ENCODE measurements at places on chromosomes 12 and 14. TPM values are rescaled to one million over a fixed set of nuclear protein-coding genes. Genes with fewer than 3 reads are reported as not detected.

The SOX5 gene
- not detected for total RNA-seq

The VASH1 gene
- total RNA-seq: 4.7 TPM

The SRP54 gene
- 85.1 TPM for total RNA-seq

The CLEC4D gene
- not detected for total RNA-seq

The CMA1 gene
- total RNA-seq: not detected

The LRIG3 gene
- total RNA-seq: 14.4 TPM

The EMP1 gene
- total RNA-seq: 141 TPM

The CBLN3 gene
- total RNA-seq: 1.0 TPM

The BEST3 gene
- total RNA-seq: 40.9 TPM

The KRT6C gene
- not detected for total RNA-seq

The DEPDC4 gene
- not detected for total RNA-seq

The EFS gene
- not detected for total RNA-seq

The FGD4 gene
- total RNA-seq: 9.5 TPM

The MAP3K9 gene
- total RNA-seq: 0.53 TPM
